ENCODE measurements at places on chromosomes 11 and 22.

GRCh38 chr11:83158357-83158786 is 1.4 kb downstream of the PCF11 start:
- H3K27me3 ChIP-seq = no peaks in the 10 kb centered on the region
- peaks cover 56% of the 10 kb centered on the region for H3K36me3 ChIP-seq
- H3K27ac ChIP-seq = peak overlapping the region; percentile 100
- no peak for DNase-seq

DNA sequence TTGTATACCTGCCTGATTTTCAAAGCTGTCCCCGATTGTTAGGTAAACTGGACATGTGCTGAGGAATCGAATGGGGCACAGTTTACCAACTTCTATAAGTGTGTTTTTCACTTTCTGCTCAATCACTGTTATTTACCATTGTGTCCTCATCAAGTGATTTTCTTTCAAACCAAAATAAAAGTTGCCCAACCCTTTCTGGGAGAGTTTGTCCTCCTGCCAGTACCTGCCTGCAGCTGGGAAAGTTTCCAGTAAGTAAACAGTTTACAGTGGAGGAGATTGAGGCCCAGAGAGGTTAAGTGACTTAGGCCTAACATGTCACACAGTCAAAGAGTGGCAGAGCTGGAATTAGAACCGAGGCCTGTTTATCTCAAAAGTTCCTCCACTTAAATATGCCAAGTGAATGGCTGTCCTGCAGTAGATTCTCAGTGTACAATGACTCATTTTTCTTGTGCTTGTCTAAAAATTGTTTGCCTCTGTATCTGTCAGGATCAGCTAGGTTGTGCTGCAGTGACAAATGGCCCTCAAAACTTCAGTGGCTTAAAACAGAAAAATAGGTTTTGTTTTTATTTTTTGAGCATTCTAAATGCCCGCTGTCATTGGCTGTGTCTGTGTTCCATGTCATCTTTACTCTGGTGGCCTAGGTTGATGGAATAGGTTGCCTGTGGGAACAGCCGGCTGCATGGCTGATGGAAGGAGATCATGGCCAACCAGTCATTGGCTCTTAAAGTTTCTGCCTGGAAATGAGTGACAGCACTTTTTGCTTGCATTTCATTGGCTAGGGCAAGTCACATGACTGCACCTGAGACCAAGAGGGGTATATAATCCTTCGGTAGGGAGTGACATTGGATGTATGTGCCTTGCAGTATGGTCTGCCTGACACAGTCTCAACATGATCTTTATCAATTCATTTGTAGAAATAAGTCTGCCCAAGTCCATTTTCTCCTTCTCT is 61.8 kb upstream of the CRYBB3 start:
- no peak overlapping the region for H3K27ac ChIP-seq
- DNase-seq = no peak
- no peaks in the 10 kb centered on the region for H3K27me3 ChIP-seq
- peaks cover 4% of the 10 kb centered on the region for H3K4me1 ChIP-seq

- H3K4me3 ChIP-seq = no peak overlapping the region
- peaks cover 3% of the 10 kb centered on the region for H3K27me3 ChIP-seq
- no peak for DNase-seq
- no peak overlapping the region for H3K27ac ChIP-seq
Observed at GRCh38 chr11:17343907-17344306, 7.7 kb upstream of the NCR3LG1 start.

DNA sequence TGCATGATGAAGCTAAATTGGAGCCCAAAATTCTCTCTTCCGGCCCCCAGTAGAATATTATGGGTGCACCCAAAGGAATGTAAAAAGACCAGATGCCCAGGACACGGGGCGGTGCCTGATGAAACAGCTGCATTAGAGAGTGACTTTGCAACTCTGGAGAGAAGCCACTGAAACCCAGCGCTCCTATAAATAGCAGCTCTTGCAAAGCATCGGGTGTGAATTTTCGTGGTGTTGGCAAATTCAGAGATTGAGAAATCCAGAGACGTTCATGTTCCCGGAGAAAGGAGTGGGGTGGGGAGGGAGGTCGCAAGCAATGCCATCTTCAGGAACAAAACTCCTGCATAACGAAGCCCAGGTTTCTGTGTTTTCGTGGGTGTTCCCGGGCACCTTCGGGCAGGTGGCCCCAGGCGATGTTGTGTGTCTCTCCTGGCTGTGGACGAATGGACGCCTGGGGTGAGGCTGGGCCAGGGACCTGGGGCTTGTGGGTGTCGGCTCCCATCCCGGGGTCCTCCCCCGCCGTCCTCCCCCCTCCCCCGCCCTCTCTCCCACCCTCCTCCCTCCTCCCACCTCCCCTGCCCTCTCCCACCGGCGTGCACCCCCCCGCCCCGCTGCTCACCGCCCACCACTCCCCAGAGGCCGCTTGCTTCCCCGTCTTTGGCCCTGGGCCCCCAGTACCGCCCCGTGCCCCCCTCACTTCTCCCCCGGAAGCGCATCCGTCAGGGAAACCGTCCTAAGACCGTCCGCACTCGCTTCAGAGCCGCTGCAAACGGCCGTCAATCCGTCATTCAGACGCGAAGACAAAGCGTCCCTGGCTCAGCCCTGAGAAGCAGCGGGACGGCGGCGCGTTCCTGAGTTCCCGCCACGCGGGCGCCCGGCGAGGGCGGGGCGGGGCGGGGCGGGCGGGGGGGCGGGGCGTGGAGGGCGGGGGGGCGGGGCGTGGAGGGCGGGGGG is 26.7 kb upstream of the TOLLIP start:
- no peak overlapping the region for H3K27ac ChIP-seq
- peaks cover 16% of the 10 kb centered on the region for H3K27me3 ChIP-seq
- DNase-seq = peak; percentile 61
- H3K4me1 ChIP-seq = peaks cover 17% of the 10 kb centered on the region
- H3K36me3 ChIP-seq = no peaks in the 10 kb centered on the region
- H3K4me3 ChIP-seq = peak overlapping the region; percentile 70

DNA sequence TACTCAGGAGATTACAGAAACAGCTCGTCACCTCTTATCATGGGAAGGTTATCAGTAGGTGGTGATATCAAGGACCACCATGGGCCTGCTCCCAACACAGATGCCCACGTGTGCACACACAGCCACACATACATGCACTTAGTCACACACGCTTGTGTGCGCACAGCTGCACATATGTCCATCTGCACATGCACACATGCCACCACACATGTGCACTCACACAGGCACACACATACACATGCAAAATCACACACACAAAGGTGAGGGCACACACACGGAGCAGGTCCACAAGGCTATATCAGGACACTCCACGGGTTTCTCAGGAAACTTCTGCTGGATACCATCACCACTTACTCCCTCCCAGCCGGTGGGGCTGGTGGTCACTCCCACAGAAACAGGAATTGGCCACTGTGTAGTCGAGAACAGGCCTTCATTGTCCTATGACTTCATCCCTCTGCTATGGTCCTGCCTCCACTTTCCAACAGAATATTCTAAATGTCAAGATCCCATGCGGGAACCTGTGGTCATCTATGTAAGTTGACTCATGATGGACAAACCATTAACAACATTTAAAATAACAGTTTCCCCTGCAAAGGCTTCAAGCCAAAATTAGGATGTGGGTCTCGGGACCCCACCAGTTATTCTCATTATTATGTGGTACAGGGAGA is 2.2 kb downstream of the C11orf24 start:
- peaks cover 31% of the 10 kb centered on the region for H3K36me3 ChIP-seq
- peaks cover 48% of the 10 kb centered on the region for H3K4me1 ChIP-seq

All from activated CD4-positive, alpha-beta memory T cell treated with anti-CD3 and anti-CD28 coated beads, Interleukin-2, amount 10 ng/mL, durations not matched to agents 7 days and 5 days (primary cell).